ENCODE measurements at places on chromosomes 7 and 10.
A peak's percentile ranks its signal among the peaks of the same experiment; 100 is the strongest.

GRCh38 chr10:987620-987869, 689 bp upstream of the GTPBP4 start:
- DNase-seq = no peak

GRCh38 chr7:51111241-51111940, 205.2 kb downstream of the COBL start:
- DNase-seq = no peak

DNA sequence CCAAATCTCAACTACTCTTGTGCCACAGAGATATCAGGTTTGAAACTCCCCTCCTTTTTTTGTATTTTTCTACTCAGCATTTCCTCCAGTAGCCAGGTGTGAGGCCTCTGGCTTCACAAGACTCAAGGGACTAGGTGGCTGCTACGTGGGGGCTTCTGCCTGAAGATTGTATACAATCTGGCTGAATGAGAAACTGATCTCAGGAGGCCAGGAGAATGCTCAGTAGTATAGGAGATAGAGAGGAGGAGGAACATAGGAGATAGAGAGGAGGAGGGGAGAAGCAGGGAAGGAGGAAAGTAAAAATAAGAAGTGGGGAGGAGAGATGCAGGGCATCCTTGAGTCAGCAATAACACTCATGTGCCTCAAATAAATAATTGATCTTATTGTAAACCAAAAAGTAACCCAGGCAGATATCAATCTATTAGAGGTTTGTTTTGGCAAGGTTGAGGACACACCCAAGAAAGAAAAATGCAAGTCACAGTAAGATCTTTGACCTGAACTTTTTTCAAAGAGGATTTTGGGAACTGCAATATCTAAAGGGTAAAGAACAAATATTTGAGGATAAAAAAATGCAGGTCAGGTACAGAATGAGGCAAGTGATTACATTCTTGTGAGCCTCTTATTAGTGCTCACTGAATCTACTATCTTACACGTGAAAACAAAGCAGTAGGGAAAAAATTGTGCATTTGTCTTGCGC, 36.8 kb downstream of the AKR1C8 start:
- no peak for DNase-seq

GRCh38 chr7:107610323-107610722, 30.3 kb downstream of the BCAP29 start:
- DNase-seq = no peak

DNA sequence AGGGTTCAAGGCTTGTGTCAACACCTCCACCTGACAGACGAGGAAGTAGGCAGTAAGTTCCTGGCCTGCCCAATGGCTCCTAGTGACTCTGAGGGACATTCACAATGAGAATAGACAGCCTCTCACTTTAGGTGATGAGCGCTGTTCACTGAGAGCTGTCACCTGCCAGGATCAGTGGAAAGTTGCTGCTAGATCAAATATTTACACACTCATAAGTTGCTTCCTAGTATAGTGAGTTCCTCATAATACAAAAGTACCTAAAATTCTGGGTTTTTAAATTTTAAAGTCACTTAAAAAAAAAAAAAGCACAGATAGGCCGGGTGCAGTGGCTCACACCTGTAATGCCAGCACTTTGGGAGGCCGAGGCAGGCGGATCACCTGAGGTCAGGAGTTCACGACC, 320.8 kb downstream of the PRPF18 start:
- no peak for DNase-seq

GRCh38 chr7:155486783-155487508, 29.0 kb downstream of the EN2 start:
- no peak for DNase-seq

GRCh38 chr10:110539091-110539490, 28.4 kb upstream of the SMC3 start:
- no peak for DNase-seq

- DNase-seq = no peak
Observed at GRCh38 chr10:66353422-66353821, 572.4 kb upstream of the LRRTM3 start.

DNA sequence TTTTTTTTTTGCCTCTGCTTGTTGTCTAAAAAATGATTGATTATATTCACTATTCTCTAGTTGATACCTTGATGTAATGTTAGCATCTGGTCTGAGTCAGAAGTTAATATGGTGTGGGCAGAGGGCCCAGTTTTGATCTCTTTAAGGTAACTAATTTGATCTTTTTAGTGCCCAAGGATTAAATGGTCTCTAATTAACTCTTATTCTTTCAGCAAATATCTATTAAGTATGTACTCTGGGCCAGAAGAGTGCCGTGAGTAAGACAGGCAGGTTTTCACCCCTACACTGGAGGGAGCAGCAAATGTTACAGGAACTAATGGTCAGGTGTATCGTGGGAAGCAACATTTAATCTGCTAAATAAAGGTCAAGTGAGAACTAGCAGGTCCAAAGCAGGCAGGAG, 144.6 kb upstream of the COL1A2 start:
- DNase-seq = no peak

DNA sequence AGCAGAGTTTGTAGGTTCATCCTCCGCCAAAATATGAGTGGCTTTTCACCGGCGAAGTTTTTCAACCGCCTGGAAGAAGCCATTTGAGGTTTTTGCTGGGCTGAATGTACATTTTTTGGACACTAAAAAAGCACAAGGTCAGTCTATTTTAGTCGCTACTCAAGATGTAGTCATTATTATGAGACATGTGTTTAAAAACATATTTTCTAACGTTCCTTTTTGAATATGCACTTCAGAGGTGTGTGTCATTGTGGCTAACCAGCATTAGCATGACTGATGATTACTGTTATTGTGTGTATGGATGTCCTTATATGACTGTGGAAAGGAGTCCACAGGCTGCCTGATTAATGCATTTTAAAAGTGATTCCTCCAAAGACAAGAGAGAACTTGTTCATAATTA, 605.4 kb downstream of the INHBA start:
- DNase-seq = no peak

DNA sequence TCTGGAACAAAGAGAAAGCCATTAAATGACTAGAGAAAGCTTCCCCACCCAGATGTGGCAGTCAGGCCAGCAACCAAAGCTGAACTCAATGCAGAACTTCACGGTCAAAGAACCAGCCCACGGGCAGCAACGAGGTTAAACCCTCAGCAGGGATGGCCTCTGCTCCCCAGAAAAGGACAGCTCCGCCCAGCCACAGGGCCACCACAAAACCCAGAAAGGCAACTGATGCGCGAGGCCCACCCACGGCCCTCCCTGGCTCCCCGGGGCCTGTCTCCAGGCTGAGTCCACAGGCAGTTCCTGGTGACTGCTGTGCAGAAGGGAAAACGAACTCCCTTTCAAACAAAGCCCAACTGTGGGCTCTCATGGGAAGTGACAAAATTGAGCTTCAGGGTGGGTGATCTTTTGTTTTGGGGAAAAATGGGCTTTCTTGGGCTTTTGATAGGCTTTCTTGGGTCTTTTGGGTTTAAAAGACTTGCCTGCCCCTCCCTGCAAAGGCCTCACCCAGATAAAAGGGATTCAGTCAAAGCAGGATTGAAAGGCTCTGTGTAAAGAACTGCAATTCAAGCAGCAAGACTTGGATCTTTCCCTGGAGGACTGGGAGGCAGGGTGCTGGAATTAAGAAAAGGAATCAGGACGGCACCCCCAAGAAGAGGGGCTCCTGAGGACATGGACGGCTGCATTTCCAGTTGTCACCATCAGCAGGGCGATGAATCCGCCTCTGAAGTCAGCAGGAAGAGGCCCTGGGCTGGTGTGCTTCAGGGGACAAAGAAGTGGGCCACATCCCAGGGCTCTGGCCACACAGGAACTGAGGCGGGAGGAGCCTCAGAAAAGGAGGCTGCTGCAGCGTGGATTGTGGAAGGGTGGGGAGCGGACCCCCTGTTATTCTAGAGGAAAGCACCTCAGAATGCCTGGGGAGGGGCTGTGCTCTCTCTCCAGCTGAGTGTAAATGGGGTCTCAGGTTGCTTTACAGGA, 209.9 kb downstream of the USP6NL start:
- DNase-seq = no peak

DNA sequence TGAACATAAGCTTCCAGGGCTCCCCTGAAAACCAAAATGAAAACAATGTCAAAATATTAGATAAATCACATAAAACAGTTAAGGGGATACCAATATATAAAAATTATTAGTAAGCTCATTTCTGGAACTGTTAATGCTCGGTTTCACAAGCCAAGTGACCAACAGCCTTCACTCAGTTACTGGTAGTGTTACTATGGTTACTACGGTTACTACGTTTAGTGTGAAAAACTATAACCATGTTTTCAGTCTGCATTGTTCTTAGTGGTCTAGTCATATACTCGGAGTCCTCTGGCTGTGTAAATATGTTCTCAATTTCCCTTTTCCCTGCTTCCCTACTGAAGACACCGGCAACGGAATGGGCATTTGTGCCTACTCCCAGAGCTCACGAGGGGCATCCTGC, 34.8 kb downstream of the HBP1 start:
- DNase-seq = no peak

DNA sequence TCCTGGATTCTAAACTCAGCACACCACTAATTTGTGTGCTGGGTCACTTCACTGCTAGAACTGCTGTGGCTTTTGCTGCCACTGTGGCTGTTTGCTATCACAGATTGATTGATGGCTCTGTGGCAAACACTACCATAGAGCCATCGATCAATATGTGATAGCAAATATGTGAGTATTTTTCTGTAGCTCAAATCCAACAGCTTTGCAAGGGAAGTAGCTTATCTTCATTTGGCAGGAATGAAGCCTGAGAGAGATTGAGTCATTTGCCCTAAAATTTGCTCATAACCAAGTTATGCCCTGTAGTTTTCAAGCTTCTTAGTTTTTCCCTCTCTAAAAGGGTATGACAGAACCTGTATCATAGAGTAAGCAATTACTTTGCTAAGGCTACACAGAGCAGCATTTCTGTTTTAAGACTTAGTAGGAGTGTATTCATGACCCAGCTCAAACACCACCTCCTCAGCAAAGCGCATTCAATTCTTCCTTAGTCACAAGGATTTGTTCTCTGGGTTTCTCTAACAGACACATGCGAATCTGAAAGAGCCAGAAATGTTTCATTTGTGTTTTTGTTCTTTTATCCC, 43.1 kb downstream of the MINPP1 start:
- DNase-seq = no peak

GRCh38 chr7:16062269-16062668, 359.1 kb downstream of the CRPPA start:
- no peak for DNase-seq

GRCh38 chr10:103416436-103417147, 20.2 kb downstream of the PDCD11 start:
- peak; percentile 50 for DNase-seq

- DNase-seq = peak; percentile 27
Observed at GRCh38 chr10:132163278-132163765, 23.4 kb upstream of the DPYSL4 start.

GRCh38 chr10:70053841-70054288, 1.2 kb downstream of the MACROH2A2 start:
- no peak for DNase-seq

All from CD4-positive, alpha-beta T cell (primary cell).